ENCODE measurements at places on chromosomes 6 and 20. TPM values are rescaled to one million over a fixed set of nuclear protein-coding genes. Genes with fewer than 3 reads are reported as not detected.

The SRMS gene
- total RNA-seq: 0.48 TPM

The EDN1 gene
- total RNA-seq: 13.5 TPM

The FAM135A gene
- 100 TPM for total RNA-seq

The SCRT2 gene
- total RNA-seq: not detected

The GPX6 gene
- not detected for total RNA-seq

The VNN1 gene
- total RNA-seq: 0.63 TPM

The WFDC5 gene
- total RNA-seq: 0.26 TPM

The OPN5 gene
- total RNA-seq: 0.05 TPM

The OPRM1 gene
- 1.2 TPM for total RNA-seq
